Cerebellar cortex (tissue), 1 donor: ENCODE measurements at places on chromosomes 4 and X.

DNA sequence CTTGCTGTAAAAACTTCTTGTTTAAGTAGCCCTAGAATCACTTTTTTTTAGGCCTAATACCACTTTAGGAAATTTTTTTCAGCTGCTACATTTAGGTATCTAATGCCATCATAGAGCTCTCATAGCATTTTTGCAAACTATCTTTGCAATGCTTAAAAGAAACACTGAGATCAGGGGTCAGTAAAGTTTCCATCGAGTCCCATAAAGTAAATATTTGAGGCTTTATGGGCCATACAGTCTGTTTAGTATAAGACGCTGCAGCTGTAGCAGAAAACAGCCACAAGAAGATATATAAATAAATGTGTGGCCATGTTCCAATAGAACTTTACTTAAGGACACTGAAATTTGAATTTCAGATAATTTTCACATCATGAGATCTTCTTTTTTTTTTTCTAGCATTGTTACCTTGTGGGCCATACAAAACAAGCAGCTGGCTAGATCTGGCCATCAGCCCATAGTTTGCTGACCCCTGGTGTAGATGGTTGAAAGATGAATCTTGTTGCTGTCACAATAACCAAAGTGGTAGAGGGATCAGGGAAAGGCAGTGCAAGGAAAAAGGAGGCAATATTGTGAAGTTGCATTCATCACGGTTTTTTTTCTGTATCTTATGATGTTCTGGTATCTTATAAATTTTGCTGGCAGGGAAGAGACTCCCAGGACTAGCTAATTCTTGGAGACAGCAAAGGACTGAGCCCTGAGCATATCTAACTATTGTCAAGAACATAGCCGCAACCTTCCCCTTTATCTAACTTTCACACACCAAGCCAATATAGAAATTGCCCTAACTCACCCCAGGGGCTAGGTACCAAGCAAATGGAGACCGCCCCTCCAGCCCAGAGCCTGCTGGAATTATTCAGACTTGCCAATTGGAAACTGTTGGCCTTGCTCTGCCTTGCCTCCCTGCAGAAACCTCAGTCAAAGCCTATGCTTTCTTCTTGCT is 46.6 kb downstream of the RASGEF1B start:
- DNase-seq: no peak

GRCh38 chrX:77440330-77440729 is 6.9 kb upstream of the FGF16 start:
- DNase-seq: no peak

DNA sequence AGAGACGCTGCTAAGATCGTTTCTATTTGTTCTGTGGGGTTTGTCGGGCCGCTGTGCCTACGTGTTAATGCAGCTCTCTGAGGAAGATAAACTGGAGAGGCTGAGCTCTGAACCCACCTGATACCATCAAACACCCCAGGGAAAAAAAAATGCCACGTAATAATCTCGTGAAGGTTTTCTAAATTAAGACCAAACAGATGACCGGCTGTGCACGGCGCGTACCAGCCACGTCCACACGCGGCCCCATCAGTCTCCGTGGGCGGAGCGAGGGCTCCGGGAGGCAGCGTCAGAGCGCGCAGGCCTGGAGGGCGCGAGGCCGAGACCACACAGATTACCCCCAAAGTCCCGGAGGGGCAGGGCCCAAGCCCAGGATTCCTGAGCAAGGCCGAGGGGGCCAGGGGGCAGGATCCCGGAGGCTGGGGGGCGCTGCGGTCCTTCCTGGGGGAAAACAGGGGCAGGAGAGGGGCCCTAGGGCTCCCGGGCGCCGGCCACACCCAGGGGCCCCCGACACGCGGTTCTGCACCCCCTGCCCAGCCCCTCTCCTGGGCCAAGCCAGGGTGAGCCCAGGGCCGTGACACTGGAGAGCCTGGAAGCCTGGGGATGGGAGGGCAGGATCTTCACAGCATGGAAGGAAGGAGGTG is 91.9 kb downstream of the FAM53A start:
- DNase-seq: no peak

- peak; percentile 40 for DNase-seq
These were observed 32.0 kb downstream of the GAK start for GRCh38 chr4:900073-900472.

DNA sequence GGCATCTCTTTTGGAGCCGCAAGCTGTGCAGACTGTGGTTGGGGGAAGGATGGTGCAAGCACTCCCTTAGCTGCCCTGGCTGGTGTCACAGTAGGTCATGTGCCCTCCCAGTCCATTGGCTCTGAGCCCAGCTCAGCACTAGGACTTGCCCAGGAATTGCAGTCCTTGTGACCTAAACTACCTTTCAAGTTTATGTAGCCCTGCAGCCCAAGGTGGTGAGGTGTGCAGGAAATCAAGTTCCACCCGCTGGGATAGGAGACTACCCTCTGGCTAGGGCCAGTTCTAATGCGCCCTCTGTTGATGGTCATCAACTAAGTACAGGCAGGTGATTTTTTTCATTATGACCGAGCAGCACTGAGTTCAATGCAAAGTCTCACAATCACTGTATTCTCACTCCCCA is 335.2 kb downstream of the UBE2NL start:
- DNase-seq: no peak

- DNase-seq: no peak
These were observed 21.4 kb downstream of the PLAC1 start for GRCh38 chrX:134636851-134637250.
